ENCODE measurements at places on chromosomes 4 and X.

DNA sequence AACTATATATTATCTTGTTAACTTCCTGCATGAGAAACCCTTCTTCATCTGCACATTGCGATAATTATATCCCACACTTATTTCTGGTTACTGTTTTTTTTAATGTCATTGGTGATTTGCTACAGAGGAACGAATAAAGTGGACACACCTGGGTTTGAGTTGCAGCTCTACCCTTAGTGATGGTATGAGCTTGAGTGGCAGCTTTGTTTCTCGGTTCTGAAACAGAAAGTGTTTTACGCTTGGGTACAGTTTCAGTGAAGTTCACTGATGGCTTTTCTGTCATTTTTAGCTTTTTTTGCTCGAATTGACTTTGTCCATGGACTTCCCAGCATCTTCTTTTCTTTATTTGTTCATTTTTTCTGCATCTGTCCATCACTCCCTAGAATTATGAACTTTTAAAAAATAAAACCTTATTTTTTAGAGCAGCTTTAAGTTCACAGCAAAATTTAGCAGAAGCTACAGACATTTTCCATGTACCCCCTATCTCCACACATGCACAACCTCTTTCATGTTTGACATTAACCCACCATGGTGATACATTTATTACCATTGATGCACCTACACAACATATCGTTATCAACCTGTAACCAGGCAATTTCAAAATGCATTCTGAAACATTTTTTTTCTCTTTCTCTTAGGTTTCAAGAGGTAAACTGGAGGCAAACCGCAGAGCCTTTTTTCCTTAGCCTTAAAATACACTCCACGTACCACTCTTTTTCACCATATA is 1041.6 kb upstream of the PRKX start:
- no peak for DNase-seq

DNA sequence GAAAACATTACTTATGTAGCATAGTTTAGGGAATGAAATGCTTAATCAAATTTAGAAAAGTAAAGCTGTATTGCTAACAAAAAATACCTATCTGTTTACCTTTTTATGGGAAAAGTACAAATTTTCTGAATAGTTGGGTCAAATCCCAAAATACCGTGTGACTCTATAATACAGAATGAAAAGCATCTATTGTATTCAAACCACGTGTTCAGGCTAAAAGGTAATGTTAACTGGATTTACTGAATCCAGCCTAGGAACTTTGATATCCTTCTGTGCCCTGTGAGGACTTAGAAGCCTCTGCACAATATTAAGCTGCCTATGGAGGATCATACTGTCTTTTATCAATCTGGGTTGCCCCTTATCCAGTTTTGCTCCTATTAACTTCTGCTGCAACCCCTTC is 36.3 kb upstream of the AGA start:
- DNase-seq, result no peak

GRCh38 chr4:1615786-1616556 is 68.1 kb downstream of the FAM53A start:
- no peak for DNase-seq

DNA sequence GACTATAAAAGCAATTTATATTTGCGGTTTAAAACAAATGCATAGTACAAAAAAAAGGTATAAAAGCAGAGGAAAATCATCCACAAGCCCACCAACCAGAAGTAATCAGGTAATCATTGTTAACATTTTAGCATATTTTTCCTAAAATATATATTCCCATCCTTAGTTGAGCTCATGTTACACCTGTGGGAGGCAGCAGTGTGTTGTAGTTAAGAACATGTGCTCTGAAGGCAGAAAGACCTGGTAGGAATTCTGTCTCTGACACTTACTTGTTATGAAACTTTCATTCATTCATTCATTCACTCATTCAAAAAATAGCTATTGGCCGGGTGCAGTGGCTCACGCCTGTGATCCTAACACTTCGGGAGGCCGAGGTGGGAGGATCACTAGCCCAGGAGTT is 15.4 kb upstream of the CDKL5 start:
- DNase-seq, result no peak

- DNase-seq, result no peak
Observed at GRCh38 chrX:48937054-48937907, 18.5 kb upstream of the PIM2 start.

DNA sequence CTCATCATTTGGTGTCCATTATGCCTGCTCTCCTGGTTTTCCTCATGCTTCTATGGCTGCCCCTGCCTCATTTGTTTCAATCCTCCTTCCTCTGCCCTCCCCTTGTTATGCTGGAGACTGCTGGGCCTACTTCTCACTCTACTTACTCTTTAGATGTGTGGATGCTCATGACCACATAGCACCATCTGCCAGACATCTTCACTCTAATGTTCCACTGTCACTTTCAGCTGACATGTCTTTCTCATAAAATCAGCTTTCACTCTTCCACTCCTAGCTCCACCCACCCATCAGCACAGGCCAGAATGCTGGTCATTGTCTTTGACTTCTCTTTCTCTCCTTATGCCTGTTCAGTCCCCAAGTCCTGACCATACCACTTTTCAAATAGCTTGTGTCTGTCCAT is 86.8 kb downstream of the REPS2 start:
- DNase-seq, result no peak

- no peak for DNase-seq
Observed at GRCh38 chrX:101655534-101655933, 4.1 kb downstream of the ARMCX2 start.

- no peak for DNase-seq
Observed at GRCh38 chrX:110173192-110174175, 144.4 kb downstream of the AMMECR1 start.

DNA sequence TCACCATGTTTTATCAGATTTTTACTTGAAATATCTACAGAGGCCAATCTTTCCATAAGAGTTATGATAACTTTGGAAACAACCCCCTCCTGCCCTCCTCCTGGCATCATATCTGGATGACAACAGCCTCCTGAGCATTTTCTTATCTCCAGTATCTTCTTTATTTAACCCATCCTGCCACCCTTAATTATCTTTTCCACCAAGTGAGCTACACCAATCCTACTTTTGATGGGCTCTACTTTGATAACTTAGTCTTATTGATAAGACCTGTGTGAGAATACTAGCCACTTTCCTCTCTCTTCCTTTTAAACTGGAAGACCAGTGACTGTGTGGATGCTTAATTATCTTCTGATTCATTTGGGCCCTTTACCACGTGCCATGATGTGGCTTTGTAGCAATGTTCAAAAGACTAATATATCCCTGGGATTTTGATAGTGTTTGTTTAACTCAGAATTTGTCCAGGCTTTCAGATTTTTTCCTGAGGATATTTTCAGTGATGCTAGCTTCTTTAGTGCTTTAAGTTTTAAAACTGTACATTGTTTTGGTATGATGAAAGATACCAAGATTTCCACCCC is 330.1 kb upstream of the GIMD1 start:
- DNase-seq, result no peak

DNA sequence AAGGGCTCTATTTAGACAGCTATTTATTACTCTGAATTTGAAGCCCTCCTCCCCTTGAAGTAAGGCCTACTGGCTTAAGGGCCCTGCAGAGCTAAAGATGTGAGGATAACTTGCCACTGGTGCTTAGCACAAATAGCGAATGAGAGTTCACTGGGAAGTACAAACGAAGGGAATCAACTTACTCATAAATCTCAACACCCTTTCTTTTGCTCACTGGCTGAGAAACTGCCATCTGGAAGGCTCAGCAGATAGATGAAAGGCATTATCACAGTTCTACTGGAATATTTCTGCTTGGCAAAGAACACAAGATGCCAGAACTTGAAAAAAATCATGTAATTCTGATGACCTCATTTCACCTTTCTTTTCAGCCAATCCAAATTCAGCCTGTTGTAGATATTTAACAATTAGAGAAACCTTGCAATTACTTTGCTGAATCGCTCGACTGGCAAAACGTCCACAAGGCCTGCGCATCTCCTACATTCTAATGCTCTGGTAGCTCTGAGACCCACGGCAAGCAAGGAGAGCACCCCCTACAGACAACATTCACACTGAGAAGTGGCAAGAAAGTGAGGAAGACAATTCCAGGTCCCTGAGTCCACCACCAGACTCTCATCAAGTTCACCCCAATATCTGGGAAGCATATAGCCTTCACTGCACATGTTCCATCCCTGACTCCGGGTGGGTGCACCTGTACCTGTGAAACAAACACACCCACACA is 27.5 kb downstream of the TSPAN5 start:
- DNase-seq, result no peak

GRCh38 chr4:53103481-53103880 is 241.4 kb downstream of the RASL11B start:
- DNase-seq, result no peak

- no peak for DNase-seq
Observed at GRCh38 chr4:37885496-37885895, 5.4 kb upstream of the TBC1D1 start.

DNA sequence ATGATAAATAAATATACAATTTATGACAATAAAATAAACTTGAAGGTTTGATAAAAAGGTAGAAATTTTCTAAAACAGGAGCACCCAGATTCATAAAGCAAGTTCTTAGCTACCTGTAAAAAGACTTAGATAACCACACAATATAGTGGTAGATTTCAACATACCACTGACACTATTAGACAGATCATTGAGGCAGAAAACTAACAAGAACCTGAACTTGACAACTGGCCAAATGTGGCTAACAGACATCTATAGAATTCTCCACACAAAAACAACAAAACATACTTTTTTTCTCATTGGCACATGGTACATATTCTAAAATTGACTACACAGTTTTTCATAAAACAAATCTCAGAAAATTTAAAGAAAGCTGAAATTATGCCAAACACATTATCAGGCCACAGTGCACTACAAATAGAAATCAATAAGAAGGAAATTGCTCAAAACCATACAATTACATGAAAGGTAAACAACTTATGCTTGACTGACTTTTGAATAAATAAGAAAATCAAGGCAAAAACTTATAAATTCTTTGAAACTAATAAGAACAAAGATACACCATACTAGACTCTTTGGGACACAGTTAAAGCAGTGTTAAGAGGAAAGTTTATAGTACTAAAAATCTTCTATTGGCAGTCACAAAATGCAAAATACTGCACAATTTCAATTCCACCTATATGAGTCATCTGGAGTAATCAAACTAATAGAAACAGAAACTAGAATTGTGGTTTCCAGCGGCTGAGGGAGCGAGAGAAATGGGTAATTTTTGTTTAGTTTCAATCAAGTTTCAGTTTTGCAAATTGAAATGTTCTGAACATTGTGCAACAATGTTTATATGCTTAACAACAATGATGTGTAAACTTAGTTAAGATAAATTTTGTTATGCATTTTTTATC is 925.6 kb downstream of the SH3BGRL start:
- DNase-seq, result no peak

GRCh38 chr4:156958276-156959074 is 13.1 kb downstream of the PDGFC start:
- no peak for DNase-seq

GRCh38 chr4:182194091-182194824 is 48.9 kb upstream of the TENM3 start:
- DNase-seq, result no peak

- no peak for DNase-seq
Observed at GRCh38 chr4:90209922-90210321, 82.7 kb downstream of the CCSER1 start.

GRCh38 chr4:182916483-182917181 is 554 bp downstream of the DCTD start:
- DNase-seq, result no peak

Data from NCI-H1105 (cell line).